ENCODE measurements at places on chromosomes 1 and 21.

DNA sequence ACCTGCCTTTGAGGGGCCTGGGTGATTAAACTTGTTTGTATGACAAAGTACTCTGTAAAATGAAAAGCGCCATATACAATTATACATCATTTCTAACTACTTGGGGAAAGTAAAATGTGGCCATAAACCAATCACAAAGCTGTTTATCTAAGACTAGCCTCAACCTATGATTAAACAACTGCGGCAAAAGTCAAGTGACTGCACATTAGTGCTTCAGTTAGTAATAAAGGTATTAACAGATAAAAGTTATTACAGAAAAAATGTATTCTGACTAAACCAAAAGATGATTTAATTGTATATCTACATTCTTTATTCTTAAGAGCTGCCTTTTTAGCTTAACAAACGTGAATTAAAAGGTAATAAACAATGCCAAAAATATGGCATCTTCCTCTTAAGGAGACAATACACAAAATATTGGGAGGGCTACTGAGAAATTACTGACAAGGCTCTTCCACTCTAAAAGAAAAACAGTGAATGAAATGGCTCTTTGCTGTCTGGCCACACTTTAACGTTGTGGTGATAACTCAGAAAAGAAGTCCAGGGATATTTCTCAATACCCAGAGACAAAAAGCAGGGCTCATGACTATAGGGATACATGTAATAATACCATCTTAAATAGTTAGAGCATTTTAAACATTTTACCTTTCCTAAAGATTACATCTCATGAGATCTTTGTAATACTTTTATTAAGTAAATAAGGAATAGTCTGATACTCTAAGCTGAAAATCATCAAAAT is 8.6 kb downstream of the ARHGAP29 start:
- DNase-seq = no peak

- no peak for DNase-seq
Measured at GRCh38 chr1:94792473-94793295, 27.5 kb upstream of the SLC44A3 start.

DNA sequence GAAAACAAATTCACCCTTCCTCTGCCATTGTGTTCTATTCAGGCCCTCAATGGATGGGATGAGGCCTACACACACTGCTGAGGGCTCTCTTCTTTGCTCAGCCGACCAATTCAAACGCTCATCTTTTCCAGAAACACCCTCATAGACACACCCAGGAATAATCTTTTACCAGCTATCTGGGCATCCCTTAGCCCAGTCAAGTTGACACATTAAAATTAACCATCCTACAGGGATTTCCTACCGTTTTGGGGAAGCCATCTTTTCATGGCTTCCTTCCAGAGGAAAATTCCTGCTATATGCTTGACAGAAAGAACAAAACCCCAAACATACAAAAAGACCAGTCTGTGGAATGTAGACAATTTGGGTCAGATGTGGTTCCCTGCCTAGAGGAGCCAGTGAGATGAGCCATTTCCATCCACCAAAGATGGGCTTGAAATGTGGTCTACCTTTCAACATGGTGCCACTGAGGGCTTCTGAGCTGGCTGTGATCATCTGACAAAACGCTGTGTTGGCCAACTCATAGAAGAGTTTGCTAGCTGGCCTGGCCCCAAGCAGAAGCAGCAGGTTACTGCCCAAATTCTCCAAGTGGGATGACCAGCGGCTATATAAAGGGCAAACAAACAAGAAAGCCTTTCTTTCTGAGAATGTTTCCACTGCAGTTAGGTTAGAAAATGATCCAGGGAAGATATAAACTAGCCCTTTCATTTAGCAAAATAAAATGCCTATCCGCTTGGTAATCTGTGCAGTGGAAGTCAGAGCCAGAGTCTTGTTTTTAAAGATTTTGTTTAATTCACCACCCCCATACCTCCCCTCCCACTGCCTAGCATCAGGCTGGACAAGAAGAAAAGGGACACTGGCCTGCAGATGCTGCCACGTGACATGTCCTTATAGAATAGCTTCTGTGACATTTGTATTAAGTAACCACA is 69.1 kb upstream of the MRPS6 start:
- DNase-seq = no peak

GRCh38 chr1:61183471-61184039 is 101.2 kb downstream of the NFIA start:
- no peak for DNase-seq

GRCh38 chr1:203367057-203367456 is 16.1 kb upstream of the FMOD start:
- peak; percentile 41 for DNase-seq

DNA sequence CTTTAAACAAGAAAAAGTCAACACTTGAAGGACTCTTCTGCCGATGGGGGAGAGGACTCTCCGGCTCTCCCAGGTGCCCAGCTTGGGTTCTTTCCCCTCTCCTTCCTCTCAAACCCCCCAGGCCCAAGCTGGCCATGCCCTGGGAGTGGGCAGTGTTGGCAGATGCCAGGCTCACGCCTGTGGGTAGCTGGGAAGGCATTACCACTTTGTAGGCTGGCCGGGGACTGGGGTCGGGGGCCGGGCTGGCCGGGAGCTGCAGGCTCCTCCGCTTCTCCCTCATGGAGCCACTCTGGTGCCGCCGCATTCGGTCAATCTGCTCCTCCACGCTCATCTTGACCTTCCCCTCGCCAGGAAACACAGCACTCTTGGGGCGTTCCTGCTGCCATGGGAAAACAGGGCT is 16.4 kb upstream of the GOLT1A start:
- DNase-seq = no peak

- DNase-seq = no peak
Measured at GRCh38 chr1:191279266-191279800, 801.7 kb upstream of the BRINP3 start.

- no peak for DNase-seq
Measured at GRCh38 chr1:8510041-8510823, 192.3 kb downstream of the SLC45A1 start.

- DNase-seq = no peak
Measured at GRCh38 chr1:209219791-209220524, 363.6 kb upstream of the CAMK1G start.

Data from NCI-H2107 (cell line).